Neural crest cell (in vitro differentiated cells): ENCODE measurements at places on chromosomes 11 and 22.

- H3K36me3 ChIP-seq: no peaks in the 10 kb centered on the region
- peaks cover 37% of the 10 kb centered on the region for H3K27me3 ChIP-seq
- H3K27ac ChIP-seq: no peak overlapping the region
- DNase-seq: no peak
- H3K4me1 ChIP-seq: no peaks in the 10 kb centered on the region
Observed at GRCh38 chr22:45019861-45020655, 10.3 kb upstream of the PHF21B start.

- H3K4me1 ChIP-seq: peaks cover 41% of the 10 kb centered on the region
- H3K27me3 ChIP-seq: no peaks in the 10 kb centered on the region
- no peak overlapping the region for H3K4me3 ChIP-seq
- H3K27ac ChIP-seq: no peak overlapping the region
Observed at GRCh38 chr22:38304526-38304925, 12.7 kb downstream of the CSNK1E start.

GRCh38 chr11:61851113-61851899 lies 23.2 kb downstream of the FADS2 start:
- DNase-seq: no peak
- H3K36me3 ChIP-seq: peaks cover 52% of the 10 kb centered on the region
- H3K4me1 ChIP-seq: peaks cover 49% of the 10 kb centered on the region
- peak overlapping the region; percentile 51 for H3K4me3 ChIP-seq
- no peaks in the 10 kb centered on the region for H3K27me3 ChIP-seq
- peak overlapping the region; percentile 67 for H3K27ac ChIP-seq

DNA sequence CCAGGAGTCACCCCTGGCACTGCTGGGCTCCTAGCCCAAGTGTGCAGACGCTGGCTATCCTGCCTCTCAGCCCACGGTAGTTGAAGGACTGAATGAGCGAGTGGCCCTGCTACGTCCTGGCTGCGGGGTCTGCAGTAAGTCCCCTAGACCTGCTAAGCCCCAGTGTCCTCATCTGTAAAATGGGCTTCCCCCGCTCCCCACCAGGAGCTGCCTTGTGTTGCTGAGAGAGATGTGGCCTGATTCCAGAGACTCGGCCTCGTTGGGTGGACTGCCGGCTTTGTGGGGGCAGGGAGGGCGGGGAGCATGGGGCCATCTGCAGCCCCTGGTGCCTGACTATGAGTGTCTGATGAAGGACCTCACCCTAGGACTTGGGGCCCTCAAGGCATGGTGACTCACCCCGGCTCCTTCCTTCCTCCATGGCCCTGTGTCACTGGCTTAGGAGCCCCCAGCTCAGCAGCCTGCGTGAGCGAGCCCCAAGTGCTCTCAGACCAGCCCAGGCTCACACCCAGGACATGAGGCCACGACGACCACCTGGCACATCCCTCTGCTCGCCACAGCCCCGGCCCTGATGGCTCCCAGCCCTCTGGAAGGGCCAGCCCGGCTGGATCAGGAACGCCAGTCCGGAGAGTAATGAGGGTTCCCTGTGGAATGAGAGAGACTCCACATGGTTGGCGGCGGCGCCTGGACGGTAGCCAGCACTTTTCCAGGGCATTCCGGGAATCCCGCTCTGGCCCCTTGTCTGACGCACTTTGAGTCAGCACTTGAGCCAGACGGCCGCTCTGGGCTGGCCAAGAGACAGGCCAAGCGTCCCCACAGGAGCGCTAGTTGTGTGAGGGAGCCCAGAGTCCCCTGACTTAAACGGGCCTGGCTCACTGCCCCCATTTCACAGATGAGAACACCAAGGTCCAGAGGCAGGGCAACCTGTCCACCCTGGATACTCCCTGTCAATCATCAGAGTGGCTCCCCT lies 50.5 kb upstream of the SHISAL1 start:
- DNase-seq: no peak
- H3K36me3 ChIP-seq: no peaks in the 10 kb centered on the region
- no peak overlapping the region for H3K4me3 ChIP-seq
- no peaks in the 10 kb centered on the region for H3K27me3 ChIP-seq
- H3K4me1 ChIP-seq: peaks cover 17% of the 10 kb centered on the region
